ENCODE measurements at places on chromosomes 16 and 17. TPM values are rescaled to one million over a fixed set of nuclear protein-coding genes. Genes with fewer than 3 reads are reported as not detected.

Gene ACD
- 24.1 TPM for total RNA-seq

Gene HLF
- 0.29 TPM for total RNA-seq

Gene APRT
- 189 TPM for total RNA-seq

Gene CARD14
- not detected for total RNA-seq

Gene CTF1
- 0.19 TPM for total RNA-seq

Gene STAC2
- not detected for total RNA-seq

Gene CA10
- total RNA-seq, result not detected

Gene CTRB1
- not detected for total RNA-seq

Gene YBX2
- not detected for total RNA-seq

Gene TMC8
- 1.1 TPM for total RNA-seq

Gene TBC1D10B
- 47.8 TPM for total RNA-seq

Gene KRTAP16-1
- not detected for total RNA-seq

Gene RGS9
- total RNA-seq, result 3.1 TPM

Gene ODAD4
- total RNA-seq, result 0.15 TPM

Gene PRR35
- not detected for total RNA-seq

Gene KIFC3
- total RNA-seq, result 76.7 TPM

Gene GOSR1
- total RNA-seq, result 21.4 TPM

Gene GCGR
- not detected for total RNA-seq

Gene KRT222
- not detected for total RNA-seq

Gene ZG16
- total RNA-seq, result not detected
